Esophagus squamous epithelium (tissue), 5 donors: ENCODE measurements at places on chromosomes 7 and 10.

DNA sequence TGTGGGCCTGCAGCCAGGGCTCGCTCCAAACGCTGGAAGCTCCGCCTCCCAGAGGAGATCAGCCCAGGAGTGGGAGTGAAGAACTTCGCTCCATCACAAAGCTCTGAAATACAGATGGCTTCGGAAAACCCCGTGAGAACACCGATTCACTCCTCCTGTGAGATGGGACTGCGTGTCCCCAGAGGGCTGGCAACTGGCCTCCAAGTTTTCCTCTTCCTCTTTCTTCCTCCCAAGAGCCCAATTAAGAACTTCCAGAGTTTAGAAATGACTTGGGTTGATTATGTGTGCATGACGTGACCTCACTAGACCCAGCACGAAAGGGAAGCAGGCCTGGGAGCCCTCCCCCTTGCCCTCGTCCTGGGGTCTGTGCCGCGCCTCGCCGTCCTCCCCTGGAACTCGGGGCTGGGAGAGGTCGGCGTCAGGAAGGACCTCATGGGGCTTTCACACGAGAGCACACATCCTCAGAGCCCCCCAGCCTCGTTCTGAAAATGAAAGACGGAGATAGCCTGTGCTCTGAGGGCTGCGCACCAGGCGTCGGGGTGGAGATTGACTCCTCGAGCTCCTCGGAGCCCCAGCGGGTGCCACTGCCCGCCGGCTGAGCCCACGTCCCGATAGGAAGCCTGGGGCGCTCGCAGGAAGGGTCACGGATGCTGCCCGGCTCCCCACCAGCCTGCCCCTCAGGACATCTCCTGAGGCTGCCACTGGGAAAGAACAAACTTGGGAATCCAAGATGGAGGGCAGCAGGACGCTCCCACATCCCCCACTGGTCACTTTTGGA lies 37.8 kb downstream of the PTPRN2 start:
- DNase-seq, result no peak

GRCh38 chr7:98329100-98329790 lies 47.8 kb downstream of the BRI3 start:
- DNase-seq, result no peak

DNA sequence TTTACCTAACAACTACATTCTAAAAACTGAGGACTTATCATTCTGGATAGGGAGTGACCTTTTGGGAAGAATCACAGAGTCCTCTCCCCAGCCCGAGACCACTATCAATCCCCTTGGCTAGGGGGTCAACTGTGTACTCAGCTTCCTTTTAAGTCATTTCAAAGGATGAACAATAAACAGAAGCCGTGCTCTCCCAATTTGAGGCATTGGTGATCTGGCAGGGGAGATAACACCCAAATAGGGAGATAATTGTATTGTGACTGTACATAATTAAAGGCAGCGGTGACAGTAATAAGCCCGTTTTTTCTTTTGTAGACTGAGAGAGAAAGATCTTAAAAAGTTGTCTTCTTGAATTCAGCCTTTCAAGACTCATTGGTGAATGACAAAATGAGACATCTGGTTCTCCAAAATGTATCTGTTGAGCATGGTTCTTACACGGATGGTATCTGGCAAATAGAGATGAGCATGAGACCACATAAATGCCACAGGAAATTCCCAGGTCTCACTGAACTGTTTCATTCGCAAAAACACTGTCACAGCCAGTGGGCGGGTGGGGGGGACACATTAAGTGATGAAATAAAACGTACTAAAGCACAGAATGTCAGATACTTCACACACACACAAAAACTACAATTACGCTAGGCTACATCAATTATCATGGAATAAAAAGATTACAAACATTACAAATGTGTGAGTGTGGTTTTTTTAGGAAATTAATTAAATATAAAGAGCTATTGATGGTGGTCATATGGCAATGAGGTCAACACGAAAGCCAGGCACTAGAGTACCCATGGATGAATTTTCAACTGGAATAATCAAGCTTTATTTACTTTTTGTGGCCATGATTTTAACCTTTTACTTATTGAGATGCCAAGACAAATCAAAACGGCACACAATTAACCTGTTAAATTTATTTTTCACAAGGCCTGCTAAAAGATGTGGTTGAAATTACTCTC lies 108.4 kb downstream of the HIPK2 start:
- no peak for DNase-seq

GRCh38 chr10:47159361-47160260 lies 140.4 kb upstream of the GDF10 start:
- DNase-seq, result no peak

- peak; percentile 31 for DNase-seq
Measured at GRCh38 chr10:69222157-69223027, 2.3 kb downstream of the HKDC1 start.
